Putamen (tissue), 1 donor: ENCODE measurements at places on chromosomes 12 and 14.

DNA sequence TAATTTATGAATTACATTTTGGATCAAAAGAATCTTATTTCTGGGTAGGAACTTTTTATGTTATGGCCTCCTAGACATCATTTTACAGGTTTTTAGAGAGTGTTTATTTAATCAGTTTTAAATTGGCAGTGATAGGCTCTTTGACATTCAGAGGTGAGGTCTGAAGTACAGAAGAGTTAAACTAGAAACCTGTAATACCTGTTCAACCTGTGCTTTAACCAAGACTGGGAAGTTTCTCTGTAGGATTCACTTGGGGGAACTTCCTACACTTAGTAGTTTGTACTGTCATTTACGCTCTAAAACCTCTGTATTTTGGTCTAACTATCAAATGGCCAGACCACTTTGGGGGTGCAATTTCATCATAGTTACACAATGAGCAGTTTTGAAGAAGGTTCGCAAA, 35.9 kb downstream of the PLEKHA5 start:
- DNase-seq = no peak

DNA sequence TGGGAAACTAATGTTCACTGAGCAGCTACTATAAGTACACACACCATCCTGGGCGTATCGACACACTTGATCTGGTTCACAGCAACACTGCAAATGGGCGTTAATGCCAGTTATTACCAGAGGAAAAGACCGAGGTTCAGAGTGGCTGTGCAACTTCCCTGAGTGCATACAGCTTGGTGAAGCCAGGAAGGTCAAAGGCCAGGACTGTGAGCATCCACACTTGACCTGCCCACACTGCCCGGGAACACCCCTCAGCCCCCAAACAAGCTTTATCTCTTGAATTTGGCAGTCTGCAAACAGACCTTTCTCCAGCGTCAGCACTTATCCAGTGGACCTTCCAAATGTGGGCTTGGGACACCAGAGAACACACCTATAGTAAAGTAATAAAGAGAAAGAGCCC, 312.6 kb downstream of the BCL11B start:
- DNase-seq = no peak

DNA sequence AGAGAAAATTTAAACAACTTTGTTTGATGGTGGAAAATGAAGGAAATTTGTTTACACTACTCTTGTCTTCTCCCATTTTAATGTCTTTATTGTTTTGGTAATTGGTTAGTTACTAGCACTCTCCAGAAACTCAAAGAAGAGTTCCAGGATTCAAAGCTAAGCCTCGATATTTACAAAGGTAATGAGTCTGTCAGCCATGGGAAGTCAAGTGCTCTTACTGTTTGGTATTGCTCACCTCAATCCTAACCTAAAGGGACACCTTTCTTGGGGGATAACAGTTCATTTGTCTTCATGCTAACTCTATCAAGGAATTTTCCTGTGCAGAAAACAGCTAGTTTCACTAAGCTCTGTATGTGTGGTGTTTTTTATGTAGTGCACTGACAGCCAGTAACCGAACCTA, 222.9 kb upstream of the LMO3 start:
- no peak for DNase-seq

- no peak for DNase-seq
These were observed 64.0 kb downstream of the MYF5 start for GRCh38 chr12:80780746-80781145.

DNA sequence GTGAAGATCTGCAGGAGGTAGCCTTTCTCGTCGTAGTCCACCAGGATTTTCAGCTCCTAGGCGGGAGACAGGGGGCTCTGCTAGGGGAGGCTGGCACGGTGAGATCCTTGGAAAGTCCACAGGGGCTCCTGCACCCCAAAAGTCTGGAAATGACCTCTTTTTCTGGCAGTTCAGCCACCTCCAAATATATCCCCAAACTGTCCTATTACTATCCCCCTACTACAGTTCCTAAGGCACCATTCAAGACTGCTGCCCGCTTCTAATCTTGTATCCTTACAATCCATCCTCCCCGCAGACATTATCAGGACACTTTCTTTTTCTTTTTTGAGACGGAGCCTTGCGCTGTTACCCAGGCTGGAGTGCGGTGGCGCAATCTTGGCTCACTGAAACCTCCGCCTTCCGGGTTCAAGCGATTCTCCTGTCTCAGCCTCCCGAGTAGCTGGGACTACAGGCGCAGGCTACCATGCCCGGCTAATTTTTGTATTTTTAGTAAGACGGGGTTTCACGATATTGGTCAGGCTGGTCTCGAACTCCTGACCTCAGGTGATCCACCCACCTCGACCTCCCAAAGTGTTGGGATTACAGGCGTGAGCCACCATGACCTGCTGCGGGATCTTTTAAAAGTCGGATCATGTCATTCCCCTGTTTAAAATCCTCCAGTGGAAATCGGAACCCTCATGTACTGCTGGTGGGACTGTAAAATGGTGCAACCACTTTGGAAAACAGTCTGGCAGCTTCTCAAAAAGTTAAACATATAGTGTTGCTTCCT, 18.5 kb downstream of the HPD start:
- DNase-seq = no peak

DNA sequence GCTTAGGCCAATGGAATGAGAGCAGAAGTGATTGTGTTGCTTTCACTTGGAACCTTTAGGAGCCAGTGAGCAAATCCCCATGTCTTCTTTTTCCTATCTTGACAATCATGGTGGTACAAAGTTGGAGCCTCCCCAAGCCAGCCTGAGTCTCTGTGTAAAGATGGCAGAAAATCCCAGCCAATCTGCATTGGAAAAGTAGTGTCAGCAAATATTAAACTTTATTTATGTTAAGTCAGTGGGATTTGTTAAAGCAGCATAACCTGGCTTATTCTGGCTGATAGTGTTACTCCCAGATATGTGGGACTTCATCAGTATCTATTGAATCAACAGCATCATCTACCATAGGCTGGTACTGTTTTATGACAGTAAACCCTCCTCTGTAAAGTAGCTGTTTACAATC, 2.2 kb upstream of the NUAK1 start:
- DNase-seq = no peak

- no peak for DNase-seq
These were observed 233.2 kb upstream of the AMIGO2 start for GRCh38 chr12:47312808-47313426.

- no peak for DNase-seq
These were observed 141.6 kb upstream of the PELI2 start for GRCh38 chr14:55976655-55977054.

DNA sequence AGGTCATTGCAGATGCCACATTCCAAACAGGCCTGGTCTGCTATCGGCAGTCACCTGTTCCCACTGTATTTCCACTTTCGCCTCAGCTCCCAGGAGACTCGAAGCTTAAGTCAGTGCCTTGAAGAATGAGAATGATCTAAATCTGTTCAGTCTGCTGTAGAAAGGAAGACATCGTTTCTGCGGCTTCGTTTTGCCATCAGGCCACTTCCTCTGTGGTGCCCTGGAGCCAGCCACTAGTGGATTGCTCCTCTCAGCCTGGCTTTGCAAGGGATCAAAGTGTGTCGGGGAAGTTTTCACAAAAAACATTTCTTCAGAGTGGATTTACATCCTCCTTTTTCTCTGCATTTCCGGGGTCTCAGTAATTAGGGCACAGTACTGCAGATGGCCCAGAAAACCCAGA, 66.7 kb downstream of the AACS start:
- DNase-seq = no peak

DNA sequence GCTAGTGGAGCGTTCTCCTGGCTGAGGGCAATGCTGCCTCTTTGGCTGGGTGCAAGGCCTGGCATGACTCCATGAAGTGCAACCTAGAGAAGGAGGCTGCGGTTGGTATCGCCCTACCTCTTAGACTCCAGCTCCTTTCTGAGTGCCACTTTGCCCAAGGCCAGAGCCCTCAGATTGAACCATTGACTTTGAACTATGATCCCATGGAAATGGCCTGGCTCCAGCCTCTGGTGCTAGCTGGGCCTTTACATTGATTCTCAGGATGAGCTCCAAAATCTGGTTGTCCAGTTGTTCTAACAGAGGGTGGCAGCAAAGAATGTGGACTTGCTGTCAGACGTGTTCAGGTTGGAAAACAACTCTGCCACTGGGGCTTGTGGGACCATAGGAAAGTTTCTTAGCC, 16.1 kb upstream of the SMOC1 start:
- DNase-seq = no peak

DNA sequence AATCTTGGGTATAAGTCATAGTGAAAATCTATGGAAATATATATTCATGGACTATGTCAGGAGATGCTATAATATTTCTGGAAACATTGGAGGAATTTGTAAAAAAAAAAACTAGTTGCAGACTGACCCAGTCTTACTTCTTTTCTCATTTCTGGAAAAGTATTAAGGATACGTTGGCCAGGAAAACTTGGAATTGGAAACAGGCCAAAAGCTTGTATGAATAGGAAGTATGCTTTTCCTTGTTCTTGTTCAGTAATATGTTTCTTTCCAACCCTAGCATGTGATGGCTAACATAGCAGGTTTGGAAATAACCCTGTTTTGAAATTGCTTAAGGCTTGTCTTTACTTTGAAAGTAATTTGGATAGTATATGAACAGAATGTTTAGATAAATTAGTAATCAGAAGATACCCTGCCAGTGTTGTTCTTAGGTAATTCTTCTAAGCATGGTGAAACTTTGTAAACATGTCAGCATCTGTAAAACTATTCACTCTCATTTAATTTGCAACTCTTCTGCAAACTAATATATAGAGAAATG, 316.2 kb downstream of the NPAS3 start:
- DNase-seq = no peak

GRCh38 chr12:96121271-96121711, 72.9 kb upstream of the ELK3 start:
- no peak for DNase-seq

GRCh38 chr12:288687-289086, 26.1 kb upstream of the SLC6A13 start:
- DNase-seq = no peak

DNA sequence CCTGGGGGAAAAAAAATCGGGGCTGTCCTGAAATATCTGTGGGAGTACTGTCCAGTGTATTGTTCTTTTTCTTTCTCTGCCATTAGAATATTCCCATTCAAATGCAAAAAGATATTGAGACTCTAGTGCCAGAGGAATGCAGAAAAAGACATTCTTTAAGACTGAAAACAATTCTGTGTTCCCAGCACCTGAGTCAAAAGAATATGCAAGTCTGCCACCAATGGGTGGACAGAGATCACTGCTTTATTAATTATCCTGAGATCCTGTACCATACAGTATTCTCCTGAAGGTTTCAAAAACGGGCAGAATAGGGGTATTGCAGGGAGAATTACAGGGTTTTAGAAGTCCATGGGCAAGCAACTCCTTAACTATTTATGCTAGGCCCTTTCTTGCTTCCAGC, 361.8 kb downstream of the C12orf50 start:
- DNase-seq = no peak

DNA sequence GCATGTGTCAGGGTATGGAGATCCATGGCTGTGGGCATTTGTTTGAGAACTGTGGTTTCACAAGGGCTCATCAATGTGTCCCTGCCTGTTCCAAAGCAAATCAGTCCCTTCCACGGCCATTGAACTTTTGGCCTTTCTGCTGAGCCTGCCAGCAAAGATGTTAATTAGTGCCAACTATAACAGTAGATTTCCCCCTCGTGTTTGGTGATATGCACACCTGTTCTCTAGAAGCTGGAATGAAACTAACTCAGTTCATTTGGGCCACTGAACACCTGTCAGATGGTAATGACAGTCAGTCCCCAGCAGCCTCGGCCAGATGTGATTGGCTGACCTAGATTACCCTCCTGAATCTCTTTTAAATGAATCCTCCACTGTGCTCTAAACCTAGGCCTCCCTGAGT, 43.2 kb downstream of the IRAK3 start:
- DNase-seq = no peak

DNA sequence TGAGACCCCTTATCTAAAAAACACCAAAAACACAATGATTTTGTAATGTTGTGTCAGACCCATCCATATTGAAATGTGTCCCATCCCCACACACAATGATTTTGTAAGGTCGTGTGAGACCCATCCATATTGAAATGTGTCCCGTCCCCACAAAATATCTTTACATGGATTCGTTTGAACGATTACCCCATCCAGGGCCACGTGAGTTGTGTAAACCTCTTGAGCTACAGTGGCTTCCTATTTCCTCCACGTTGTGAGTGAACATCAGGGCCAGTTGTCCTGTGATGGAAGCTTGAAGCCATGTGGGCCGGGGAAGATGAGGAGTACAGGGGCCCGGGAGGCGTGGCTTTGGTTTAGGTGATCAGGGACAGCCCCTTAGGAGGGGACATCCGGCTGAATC, 27.0 kb upstream of the ULK1 start:
- DNase-seq = no peak

DNA sequence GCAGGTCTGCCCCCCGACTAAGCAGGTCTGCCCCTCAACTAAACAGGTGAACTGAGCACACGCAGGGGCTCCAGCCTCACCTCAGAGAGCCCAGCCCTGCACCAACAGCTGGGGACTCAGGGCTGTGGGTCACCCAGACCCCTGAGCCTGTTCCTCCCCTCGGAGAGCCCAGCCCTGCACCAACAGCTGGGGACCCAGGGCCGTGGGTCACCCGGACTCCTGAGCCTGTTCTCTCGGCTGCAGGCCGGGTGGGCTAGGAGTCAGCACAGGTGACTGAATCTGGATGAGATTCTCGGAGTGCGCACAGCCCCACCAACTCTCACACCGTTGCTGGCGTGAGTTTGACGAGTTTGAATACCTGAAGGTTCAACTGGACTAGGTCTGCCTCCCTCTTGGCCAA, 20.3 kb upstream of the ANKLE2 start:
- DNase-seq = no peak

- DNase-seq = no peak
These were observed 47.3 kb downstream of the PDE3A start for GRCh38 chr12:20415641-20416040.

DNA sequence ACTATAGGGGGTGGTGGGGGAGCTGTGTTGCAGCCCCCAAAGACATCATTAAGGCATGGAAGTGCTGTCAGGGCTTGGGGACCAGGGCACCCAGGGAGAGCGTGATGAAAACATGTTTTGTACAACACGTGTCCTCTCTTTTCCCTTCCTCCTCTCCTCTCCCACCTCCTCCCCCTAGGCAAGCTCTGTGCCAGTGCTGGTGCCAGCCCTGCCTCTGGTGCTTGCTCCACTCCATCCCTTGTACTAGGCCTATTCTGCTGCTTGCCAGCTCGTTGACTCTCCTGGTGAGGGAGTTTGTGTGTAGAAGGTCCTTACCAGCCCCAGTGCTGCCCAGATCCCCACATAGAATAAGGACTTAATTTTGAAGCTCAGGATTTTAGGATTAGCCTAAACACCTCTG, 3.2 kb upstream of the RARG start:
- DNase-seq = no peak

- DNase-seq = peak; percentile 77
These were observed 1.1 kb downstream of the ARHGAP5 start for GRCh38 chr14:32078023-32078857.

- DNase-seq = no peak
These were observed 238.8 kb upstream of the SFSWAP start for GRCh38 chr12:131471946-131472732.

DNA sequence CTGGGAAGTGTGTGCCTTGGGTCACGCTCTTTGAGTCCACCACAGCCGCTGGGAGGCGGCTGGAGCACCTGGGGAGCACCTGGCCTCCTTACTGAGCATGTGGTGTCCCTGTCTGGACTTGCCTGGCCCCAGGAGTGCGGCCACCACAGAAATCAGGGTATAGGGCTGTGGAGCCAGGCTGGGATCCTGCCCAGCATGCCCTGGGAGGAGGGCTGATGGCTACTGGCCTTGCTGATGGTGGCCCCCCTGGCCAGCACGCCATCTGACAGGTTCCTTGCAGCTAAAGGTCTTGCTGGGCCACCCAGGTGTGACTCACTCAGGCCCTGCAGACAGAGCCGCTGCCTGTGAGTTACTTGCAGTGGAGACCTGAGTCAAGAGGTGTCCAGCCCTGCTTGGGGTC, 6.0 kb downstream of the ULK1 start:
- no peak for DNase-seq
